AG09319 (cell line): ENCODE measurements at places on chromosomes 3 and 15.

GRCh38 chr3:46090161-46090591, 62.9 kb upstream of the XCR1 start:
- no peak for DNase-seq

- DNase-seq, result no peak
Observed at GRCh38 chr15:78264304-78265136, at the start of gene DNAJA4. Gene DNAJA4, plus strand, starts transcription at chr15:78264562. Its CDS starts 202 bp downstream, at chr15:78264764.

GRCh38 chr3:126208606-126209256, 28.3 kb upstream of the ALDH1L1 start:
- DNase-seq, result peak; percentile 50

DNA sequence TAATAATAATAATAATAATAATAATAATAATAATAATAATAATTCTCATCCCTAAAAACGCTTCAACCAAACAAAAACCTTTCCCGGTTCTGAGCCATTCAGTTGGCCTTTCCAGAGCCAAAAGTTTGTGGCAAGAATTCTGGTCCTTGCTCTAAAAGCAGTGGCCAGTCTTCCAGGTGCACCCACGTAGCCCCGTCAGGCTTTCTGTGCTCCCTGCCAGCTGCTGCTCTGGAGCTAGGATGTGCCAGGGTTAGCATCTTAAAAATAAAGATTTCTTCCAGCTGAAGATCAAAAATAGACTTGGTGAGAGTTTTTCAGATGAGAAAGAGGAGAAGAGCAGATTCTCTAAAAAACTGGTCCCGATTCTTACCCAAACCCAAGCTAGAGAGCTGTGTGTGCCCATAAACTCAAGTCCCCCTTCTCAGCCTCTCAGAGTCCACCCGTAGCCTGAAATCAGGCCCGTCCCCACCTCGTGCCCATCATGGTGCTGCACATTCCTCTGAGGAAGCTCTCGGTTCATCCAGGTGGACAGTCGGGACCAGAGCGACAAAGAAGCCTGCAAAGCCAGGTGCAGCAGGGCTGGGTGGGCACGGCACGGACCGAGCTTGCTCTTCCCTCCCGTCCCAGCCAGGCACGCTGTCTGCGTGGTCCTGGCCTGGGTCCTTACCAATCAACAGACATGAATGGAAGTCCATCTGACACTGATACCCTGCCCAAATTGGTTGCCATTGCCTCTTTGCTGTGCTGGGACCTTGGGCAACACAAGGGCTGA, 155.6 kb downstream of the LRRC28 start:
- DNase-seq, result no peak

DNA sequence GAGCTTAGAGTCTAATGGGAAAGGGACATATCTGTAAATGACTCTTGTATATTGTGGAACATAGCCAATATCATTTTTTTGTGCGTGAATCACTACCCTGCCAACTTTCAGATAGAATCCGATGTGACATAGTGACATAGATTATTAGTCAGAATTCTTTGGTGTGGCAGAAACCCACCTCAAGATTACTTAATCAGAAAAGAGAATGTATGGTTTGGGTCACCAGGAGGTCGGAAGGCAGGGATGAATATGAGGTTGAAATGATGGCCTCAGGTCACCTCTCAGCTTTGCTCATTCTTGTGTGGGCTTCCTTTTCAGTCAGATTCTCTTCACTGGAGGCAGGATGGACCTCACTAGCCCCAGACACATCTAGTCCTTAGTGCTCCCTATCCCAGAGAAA, 41.4 kb downstream of the SNAPC5 start:
- DNase-seq, result no peak

- no peak for DNase-seq
Observed at GRCh38 chr3:39327053-39327745, 2.3 kb upstream of the CCR8 start.

GRCh38 chr15:55499151-55499550, 8.9 kb downstream of the DNAAF4 start:
- DNase-seq, result no peak

DNA sequence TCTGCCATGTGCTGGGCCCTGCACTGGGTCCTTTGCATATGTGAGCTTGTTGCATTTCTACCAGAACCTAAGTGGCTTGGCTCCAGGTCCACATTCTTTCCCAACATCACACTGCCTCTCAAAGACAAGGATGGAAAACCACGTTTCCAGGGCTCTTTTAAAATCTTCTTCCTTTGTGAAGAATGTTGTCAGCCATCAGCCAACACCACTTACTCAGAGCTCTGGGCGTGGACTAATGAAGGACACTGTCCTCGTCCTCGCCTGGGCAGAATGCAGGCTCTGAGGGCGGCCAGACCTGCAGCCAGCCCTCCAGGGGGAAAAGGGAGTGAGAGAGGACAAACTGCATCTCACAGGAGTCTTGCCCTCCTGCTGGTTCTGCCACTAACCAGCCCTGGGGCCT, 49.7 kb downstream of the MAGEF1 start:
- no peak for DNase-seq
